ENCODE measurements at places on chromosomes 1 and 21. TPM values are rescaled to one million over a fixed set of nuclear protein-coding genes. Genes with fewer than 3 reads are reported as not detected.

The NR5A2 gene
- not detected for total RNA-seq

The GSTM1 gene
- total RNA-seq = 0.15 TPM

The SLC5A9 gene
- total RNA-seq = not detected

The DNM3 gene
- 2.0 TPM for total RNA-seq

The ADSS2 gene
- total RNA-seq = 41.2 TPM

All from smooth muscle cell of trachea (primary cell).